CD4-positive, alpha-beta T cell treated with Interleukin-12 subunit alpha and Interleukin-12 subunit beta, for 1 hour (primary cell): ENCODE measurements at places on chromosomes 3 and 15.

DNA sequence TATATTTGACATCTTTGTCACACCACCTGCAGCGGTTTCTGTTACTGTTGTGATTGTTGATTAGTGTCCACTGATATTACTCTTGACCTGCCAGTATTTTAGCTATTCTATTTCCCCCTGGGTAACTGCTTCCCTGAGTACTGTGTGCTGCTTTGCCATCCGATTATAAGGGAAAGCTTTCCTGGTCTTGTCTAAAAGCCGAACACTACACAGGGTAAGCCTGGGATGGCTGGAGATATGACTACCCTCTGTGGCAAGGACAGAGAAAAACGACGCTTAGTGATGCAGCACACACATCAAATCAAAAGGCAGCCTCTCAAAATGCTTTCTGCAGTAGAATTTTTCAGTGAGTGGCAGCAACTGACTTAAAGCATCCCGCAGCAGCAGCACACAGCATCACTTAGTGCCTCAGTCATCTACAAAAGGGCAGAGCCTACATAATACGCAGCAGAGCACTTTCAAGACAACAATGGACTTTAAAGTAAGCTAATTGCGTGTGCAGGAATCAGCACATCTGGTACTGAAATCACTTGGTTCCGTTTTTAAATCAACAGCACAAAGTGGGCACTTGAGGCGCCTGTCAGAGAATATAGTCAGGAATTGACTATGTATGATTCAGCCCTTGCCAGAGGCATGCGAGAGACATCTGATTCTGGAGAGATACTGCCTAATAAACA is 656.3 kb upstream of the TGFBR2 start:
- DNase-seq, result no peak

GRCh38 chr15:36232491-36232890 is 346.9 kb upstream of the CDIN1 start:
- DNase-seq, result no peak

DNA sequence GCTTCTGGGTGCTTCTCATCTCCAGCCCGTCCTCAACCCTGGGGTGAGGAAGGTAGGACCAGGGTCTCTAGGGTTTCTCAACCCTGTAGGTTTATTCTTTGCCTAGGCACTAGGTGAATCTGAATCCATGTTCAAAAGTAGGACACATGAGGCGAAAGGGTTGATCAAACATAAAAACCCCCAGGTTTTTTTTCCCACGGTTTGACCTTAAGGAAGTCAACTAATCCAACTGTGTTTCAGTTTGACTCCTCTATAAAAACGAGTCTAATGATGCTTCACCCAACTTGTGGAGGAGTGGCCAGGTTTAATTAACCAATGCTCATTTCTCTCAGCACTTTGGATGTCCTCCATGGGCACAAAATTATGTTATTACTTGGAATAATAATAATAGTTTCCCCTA is 335.9 kb upstream of the ICE2 start:
- no peak for DNase-seq

DNA sequence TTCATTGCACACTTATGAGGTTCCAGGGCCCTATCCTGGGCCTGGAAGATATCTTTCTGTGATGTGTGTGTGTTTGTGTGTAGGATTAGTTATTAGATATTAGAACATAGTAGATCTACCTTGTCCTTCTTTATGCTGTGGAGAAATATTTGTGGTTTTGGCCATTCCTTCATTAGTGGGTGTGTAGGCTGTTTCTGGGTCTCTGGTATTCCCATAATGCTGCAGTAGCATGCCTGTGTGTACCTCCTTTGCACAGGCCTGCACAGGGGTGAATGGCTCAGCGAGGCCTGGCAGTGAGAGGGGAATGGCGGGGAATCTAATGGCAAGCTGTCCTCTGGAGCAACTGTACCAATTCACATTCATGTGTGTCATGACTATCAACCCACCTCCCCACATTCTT is 125.8 kb upstream of the MRPS22 start:
- no peak for DNase-seq

- DNase-seq, result no peak
These were observed 39.5 kb downstream of the SLC6A6 start for GRCh38 chr3:14441920-14442300.

- no peak for DNase-seq
These were observed 43.7 kb upstream of the MFGE8 start for GRCh38 chr15:88956906-88957305.

DNA sequence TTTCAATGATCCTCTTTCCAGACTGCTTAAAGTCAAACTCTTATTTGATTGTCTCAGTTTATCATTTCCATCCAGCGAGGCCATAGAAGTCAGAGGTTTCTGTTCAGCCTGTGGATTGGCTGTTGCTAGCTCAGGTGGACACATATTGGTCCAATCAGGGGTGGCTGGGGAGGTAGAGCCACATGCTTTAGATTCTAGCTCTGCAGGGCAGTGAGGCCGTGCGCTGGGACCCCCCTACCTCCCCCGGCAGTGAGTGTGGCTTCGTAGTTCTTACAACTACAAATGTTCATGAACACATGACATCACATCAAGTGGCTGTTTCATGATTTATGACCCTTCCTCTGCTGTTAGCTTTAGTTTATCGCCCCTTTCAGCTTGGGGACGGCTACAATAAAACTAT is 18.0 kb downstream of the APOD start:
- no peak for DNase-seq

GRCh38 chr3:184341925-184342324 is 4.5 kb downstream of the FAM131A start:
- no peak for DNase-seq

GRCh38 chr3:98971169-98971681 is 69.7 kb upstream of the DCBLD2 start:
- no peak for DNase-seq

- DNase-seq, result no peak
These were observed 473.1 kb upstream of the UBE2E2 start for GRCh38 chr3:22729981-22730380.

GRCh38 chr3:194982472-194982871 is 288.5 kb downstream of the XXYLT1 start:
- no peak for DNase-seq

DNA sequence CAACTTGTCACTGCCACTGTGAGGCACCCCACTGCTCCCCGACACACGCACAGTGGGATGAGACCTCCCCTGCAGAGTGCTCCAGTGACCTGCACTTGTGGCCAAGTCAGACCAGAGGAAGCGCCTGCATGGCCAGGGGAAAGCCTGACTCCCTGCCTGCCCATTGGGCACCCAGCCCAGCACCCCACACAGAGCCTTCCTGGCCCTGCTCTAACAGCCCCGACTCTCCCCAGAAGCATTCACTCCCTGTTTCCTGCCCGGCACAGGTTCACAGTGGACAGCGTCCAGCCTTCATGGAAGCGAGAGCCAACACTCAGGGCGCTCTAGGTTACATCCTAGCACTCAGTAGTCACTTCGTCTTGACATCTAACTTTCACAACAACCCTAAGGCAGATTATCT is 27.8 kb downstream of the RBPMS2 start:
- DNase-seq, result no peak

GRCh38 chr3:174153871-174154270 is 705.3 kb upstream of the NAALADL2 start:
- DNase-seq, result no peak

- no peak for DNase-seq
These were observed 3.8 kb downstream of the CSRNP1 start for GRCh38 chr3:39149498-39150147.

GRCh38 chr3:28934126-28934813 is 346.6 kb upstream of the RBMS3 start:
- no peak for DNase-seq

GRCh38 chr3:186097663-186098451 is 11.0 kb downstream of the ETV5 start:
- DNase-seq, result no peak

DNA sequence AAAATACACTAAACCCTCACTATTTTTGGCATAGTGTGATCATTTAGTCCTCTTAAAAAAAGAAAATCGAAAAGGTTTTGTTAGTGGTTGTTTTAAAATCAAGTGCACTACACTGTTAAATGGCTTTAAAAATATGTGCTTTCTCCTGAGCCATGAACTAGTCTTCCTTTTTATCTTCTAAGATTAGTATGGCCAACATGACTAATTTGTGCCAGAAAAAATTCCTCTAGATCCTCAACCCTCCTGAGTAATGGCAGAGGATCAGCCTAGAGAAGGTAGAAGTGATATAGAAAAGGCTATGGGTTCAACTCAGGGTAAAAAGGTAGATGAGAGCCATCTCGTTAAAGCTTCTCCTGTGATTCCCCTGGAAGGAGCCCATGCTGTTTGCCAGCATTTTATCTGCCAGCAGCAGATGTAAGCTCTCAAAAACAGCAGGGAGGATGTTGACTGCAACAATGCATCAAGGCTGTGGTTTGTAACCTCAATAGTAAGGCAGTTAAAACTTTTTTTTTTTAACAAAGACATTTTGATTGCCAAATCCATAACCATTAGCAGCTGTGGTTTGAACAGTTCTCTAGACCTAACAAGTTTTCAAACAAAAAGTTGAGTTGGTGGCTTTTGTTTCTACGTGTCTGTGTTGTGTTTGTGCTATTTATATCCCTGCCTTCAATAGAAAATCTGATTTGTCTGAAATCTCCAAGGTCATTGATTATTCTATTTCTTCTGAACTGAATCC is 30.2 kb upstream of the ZNF609 start:
- DNase-seq, result peak; percentile 68

DNA sequence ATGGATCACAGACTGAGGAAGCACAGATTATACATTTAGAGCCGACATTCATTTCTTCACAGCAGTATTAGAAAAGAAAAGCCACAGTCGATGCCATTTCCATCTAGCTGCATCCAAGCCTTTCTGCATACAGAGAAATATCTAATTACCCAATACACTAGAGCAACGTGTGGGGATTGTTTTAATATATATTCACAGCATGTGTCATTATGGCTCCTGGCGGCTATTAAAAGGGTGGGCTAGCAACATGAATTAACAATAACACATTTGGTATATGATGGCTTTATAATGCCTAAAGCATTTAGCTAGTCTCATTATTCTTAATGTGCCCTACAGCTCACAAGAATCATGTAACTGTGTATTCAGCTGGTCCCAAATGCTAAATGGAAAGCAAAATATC is 1030.5 kb downstream of the FHIT start:
- DNase-seq, result no peak

DNA sequence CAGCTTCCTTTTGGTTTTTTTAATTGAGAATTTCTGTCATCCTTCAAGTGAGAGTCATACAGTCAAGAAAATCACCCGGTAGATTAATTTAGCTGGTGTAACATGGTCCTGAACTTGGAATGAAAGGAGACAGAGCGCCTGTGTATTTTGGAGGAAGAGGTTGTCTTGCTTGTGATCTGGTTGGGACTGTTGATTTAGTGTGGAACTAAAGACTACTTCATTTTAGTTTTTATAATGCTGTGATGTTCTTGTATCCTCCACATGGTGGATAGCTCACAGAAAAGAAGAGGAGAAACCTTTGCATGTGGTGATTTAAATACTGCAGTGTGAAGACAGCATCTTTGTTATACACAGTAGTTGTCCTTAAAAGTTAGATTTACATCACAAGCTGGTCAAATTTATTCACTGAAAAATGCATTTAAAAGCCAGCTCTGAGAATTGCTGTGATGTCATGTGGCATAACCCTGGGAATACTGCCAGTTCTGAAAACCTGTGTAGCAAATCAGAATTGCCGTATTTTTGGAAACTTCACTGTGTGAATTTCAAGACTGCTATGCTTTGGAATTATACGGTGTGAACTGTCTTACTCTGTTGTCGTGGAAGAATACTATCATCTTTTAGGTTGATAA is 268.5 kb downstream of the PTPRG start:
- no peak for DNase-seq

- DNase-seq, result no peak
These were observed 1.1 kb downstream of the IQCF6 start for GRCh38 chr3:51777985-51778384.

GRCh38 chr3:149221783-149222517 is at the start of gene CP:
CP (minus strand) TSS chr3:149221829; CDS start chr3:149221792, 37 bp downstream.
- no peak for DNase-seq

GRCh38 chr3:152356870-152357276 is 88.1 kb downstream of the MBNL1 start:
- DNase-seq, result no peak

DNA sequence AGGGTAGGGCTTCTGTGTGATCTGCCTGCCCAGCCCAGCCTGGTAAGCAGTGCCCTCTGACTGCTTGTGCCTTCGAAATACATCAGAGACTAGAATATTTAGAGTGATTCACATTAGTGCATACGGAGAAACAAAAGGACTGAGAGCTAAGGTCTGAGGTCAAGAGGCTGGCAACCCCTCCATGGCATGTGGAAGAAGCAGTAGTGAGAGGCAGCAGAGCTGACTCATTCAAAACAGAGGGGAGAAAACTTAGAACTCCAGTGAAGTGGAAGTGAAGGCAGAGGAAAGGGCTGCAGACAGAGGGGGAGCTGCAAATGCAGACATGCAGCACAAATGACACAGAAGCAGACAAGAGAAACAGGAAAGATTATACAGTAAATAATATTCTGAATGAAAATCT is 61.6 kb downstream of the ULK4 start:
- no peak for DNase-seq

- no peak for DNase-seq
These were observed 133.9 kb upstream of the PFN2 start for GRCh38 chr3:150104564-150104963.

DNA sequence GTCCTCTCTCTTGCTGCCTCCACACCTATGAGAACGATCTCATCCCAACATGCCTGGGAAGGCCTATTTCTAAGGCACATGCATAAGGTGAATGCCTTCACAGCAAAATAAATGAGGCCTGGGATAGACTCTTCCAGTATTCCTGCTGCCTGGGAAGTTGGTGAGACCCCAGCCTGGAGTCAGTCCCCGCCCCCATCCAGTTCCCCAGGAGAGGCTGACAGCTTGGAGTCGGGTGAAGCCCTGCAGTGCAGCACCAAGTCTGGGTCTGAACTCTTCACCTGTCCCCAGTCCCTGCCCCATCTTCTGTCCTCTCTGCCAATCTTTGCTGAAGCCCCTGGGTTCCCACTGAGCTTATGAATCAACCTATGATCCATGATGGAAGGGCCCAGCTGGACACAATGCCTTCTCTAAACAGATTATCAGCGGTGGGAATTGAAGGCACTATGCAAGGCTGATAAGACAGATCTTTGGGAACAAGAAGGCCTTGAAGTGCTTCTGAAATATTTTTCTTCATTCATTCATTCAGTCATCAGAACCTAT is 10.2 kb upstream of the APBA2 start:
- DNase-seq, result no peak

- DNase-seq, result no peak
These were observed 791.2 kb downstream of the AGBL1 start for GRCh38 chr15:86870846-86871245.

DNA sequence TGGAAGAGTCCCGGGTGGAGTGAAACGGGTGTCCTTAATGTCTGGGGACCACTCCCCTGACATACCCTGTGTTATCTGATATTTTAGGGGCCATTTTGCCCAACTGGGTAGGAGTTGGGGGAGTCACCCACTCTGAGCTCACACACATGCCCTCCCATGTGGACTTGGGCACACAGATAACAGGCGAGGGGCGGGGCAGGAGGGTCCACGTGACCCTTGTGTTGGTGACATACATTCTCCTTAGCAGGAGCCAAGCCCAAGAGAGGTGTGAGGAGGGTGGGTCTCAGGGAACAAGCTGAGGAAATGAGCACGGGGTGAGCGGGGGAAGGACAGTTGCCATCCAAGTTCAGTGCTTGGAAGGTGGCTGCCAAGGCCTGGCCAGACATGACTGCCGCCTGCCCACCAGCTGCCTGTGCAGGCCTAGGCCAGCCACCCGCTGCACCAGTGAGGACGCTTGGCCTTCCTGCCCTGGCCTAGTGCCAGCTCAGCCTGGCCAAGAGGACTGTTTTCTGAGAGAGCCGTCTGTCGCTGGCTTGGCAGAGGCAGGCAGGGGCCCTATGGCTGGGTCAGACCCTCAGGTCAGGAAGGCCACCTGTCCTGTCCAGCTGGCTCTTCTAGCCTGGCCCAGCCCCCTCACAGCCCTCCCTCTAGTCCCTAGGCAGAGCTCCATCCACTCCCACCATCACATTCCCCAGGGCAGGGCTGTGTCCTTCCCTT is 31.3 kb upstream of the TMEM115 start:
- DNase-seq, result no peak
